Epithelial cell of proximal tubule (primary cell): ENCODE measurements at places on chromosomes 7 and 10.

GRCh38 chr7:106618480-106618879, 42.5 kb downstream of the CCDC71L start:
- no peak for DNase-seq

DNA sequence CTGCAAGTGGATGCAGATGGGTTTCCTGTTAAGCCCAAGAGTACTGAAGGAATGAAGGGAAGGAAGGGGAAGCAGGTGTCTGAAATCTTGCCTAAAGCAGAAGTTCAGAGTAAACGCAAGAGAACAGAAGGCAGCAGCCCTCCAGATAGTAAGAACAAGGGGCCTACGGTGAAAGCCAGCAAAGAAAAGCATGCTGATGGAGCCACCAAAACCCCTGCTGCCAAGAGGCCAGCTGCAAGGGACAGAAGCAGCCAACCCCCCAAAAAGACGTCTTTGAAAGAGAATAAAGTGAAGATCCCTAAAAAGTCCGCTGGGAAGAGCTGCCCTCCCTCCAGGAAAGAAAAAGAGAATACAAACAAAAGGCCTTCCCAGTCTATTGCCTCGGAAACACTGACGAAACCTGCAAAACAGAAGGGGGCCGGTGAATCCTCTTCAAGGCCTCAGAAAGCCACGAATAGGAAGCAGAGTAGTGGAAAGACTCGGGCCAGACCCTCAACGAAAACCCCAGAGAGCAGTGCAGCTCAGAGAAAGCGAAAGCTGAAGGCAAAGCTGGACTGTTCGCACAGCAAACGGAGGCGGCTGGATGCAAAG, 152.5 kb downstream of the LCOR start:
- no peak for DNase-seq

DNA sequence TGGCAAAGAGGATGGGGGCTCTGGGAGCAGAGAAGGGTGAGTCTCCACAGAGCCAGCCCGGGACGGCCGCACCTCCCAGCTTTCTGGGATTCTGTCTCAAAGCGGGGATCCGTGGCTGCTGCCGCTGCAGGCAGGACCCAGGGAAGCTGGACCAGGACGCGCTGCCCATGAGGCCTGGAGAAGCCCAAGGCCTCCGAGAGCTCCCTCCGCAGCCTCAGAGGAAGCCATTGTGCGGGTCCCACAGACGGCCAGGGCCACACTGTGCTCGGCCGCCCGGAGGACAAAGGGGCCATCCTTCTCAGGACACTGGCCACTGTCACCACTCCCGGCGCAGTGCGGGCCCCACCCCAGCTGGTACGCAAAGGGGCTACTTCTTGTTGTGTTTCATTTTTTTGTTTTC, 79.3 kb upstream of the PDGFA start:
- DNase-seq = no peak

- no peak for DNase-seq
These were observed 33.0 kb upstream of the CARD11 start for GRCh38 chr7:3076700-3077099.

- no peak for DNase-seq
These were observed 50.2 kb downstream of the MTURN start for GRCh38 chr7:30184791-30185487.

DNA sequence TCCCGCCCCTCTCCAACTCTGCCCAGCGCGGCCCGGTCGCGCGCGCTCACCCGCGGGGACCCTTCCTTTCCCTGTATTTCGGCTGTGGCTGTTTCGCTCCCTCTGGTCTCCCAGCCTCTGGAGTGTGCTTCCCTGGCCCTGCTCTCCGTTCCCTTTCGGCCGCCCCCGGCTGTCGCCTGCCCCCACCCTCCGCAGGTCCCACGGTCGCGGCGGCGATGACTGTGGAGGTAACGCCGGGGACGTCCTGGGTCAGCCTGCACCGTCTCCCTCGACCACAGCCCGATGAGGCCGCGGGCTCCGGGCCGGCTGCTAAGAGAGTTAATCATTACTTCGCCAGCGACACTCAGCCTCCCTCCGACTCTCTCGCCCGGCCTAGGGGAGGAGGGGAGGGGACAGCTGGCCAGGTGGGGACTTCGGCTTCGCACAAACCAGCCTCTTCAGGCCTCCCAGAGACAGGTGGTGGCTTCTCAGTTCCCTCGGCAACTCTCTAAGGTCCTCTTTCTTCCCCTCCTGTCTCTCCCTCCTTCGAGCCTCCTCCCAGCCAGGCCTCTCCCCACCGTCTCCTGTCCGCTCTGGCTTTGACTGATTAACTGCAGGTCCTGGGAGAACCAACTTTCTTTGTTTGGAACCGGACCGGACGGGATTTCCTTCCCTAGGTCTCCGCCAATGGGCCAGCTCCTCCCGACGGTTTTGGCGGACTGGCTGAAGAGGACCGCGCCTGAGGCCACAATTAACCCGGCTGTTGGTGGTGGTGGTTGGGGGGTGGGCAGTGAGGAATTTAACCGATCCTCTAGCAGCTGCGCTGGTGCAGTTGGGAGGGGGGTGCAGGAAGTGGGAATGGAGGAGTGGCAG, 5.6 kb upstream of the PAX2 start:
- DNase-seq = no peak

GRCh38 chr7:74587435-74588126, 69.9 kb upstream of the GTF2I start:
- DNase-seq = peak; percentile 91
